ENCODE measurements at places on chromosomes 11 and 22.

- no peak for DNase-seq
These were observed 58.3 kb downstream of the CYTH4 start for GRCh38 chr22:37340331-37341262.

- DNase-seq = no peak
These were observed 48.8 kb downstream of the NAT10 start for GRCh38 chr11:34154059-34154875.

DNA sequence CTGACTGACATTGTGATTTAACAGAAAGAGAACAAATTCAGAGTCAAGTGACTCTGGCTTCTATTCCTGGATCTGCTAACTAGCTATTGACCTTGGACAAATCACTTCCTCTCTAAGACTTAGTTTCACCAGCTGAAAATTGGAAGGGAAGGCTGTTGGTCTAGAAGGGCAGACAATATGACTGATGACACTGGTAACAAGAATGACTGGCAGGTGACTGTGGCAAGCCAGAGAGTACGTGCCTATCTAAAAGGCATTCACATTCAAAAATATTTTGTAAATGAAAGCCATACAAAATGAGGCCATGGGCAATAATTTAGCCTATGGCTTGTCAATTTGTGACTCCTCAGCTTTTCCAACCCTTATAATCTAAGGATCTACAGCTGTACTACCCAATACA lies 23.5 kb downstream of the SERGEF start:
- no peak for DNase-seq

- no peak for DNase-seq
These were observed 7.2 kb downstream of the MICAL2 start for GRCh38 chr11:12117611-12118010.

DNA sequence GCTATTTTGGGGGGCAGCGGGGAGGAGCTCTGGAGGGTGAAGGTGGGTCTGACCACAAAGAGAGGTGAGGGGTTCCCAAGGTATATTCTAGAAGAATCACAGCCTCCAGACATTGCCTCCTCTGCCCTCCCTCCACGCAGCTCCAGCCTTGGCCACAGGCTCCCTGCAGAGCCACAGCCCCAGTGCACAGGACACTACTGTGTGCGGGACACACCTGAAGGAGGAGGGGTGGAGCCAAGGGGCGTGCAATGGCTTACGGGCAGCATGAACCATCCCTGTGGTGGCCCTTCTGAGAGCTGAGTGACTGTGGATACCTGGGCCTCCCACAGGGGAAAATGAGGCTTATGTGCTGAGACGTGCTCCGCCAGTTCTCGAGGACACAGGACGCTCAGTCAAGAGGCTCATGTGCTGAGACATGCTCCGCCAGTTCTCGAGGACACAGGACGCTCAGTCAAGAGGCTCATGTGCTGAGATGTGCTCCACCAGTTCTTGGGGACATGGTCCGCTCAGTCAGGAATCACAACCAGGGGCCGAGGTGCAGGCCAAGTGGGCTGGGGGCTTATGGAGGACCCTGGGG lies 417.3 kb downstream of the SHANK2 start:
- no peak for DNase-seq

- no peak for DNase-seq
These were observed 10.1 kb upstream of the GAB2 start for GRCh38 chr11:78427615-78428265.

DNA sequence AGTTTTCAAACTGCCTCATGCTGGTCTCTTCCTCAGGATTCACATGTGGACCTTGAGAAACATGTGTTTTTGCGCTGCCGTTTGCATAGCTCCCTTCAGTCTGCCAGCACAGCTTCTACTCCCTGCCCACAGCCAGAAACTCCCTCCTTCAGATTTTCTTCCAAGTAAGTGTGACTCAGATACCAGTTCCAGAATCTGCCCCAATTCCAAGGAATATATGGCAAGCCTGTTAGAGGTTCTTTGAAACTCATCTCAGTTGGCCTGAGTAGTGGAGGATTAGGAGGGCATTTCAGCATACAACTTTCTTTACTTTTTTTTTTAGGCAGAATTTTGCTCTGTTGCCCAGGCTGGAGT lies 67.1 kb downstream of the SNX19 start:
- DNase-seq = no peak

- no peak for DNase-seq
These were observed 19.8 kb upstream of the FJX1 start for GRCh38 chr11:35598254-35599125.

- DNase-seq = no peak
These were observed 27.3 kb downstream of the PTPRJ start for GRCh38 chr11:48007677-48008076.

DNA sequence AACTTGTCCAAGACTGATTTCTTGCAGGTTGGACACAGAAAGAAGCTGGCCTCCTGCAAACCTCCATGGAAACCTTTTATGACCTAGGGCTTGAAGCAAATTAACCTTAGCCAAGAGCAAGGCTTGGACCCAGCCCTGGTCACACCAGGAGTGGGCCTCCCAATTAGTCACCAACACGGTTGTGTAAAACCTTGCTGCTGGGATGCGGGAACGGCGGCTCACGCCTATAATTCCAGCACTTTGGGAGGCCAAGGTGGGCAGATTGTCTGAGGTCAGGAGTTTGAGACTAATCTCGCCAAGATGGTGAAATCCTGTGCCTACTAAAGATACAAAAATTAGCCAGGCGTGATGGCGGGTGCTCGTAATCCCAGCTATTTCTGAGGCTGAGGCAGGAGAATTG lies 419.9 kb downstream of the AASDHPPT start:
- no peak for DNase-seq

GRCh38 chr11:29200791-29201562 lies 815.9 kb downstream of the KCNA4 start:
- DNase-seq = no peak

GRCh38 chr11:68914761-68915160 lies 11.1 kb downstream of the IGHMBP2 start:
- DNase-seq = no peak

GRCh38 chr22:45893516-45893915 lies 83.4 kb downstream of the WNT7B start:
- DNase-seq = no peak

- no peak for DNase-seq
These were observed 85.8 kb upstream of the FGF3 start for GRCh38 chr11:69904974-69905535.

DNA sequence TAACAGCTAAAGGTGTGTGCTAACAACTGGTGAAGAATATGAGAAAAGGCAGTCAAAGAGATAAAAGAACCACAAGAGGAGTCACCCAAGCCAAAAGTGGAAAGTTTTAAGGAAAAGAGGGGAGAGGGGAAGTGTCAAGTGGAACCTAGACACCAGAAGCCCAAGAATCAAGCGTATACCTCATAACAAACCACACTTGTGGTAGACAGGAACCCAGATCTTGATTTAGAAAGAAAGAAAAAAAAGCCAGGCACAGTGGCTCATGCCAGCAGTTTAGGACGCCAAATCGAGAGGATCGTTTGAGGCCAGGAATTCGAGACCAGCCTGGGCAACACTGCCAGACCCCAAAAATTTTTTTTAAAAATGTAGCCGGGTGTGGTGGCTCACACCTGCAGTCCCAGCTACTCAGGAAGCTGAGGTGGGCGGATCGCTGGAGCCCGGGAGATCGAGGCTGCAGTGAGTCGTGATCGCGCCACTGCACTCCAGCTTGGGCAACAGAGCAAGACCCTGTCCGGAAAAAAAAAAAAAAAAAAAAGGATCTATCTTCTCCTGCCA lies 877 bp downstream of the SLC25A17 start:
- no peak for DNase-seq

GRCh38 chr22:36014546-36015074 lies 14.0 kb downstream of the RBFOX2 start:
- DNase-seq = no peak

DNA sequence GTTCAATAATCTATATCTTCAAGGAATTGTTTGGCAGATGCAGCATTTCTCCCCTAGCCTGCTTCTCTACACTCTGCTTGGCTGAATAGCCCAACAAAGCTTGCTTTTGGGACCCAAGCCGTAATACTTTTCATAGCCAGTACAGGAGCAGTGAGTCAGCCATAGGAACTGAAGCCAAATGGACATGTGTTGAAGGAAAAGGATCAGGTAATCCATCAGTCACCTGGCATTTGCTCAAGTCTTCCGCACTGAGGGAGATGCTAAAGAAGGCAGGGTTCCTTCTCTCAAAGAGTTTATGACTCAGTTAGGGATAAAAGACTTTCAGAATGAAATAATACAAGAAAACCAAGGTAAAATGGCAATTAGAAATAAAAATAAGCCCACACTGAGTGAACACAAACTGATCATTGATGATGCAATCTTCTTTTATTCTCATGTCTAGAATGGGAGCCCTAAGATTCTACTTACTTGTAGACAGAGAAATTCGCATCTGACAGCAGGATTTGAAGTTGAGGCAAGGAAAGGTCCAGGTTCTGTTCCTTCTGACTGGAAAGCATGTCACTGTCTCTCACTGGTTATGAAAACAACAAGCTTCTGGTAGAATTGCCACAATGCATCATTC lies 13.2 kb downstream of the C11orf87 start:
- no peak for DNase-seq

GRCh38 chr11:18770479-18771125 lies 21.0 kb downstream of the PTPN5 start:
- no peak for DNase-seq

DNA sequence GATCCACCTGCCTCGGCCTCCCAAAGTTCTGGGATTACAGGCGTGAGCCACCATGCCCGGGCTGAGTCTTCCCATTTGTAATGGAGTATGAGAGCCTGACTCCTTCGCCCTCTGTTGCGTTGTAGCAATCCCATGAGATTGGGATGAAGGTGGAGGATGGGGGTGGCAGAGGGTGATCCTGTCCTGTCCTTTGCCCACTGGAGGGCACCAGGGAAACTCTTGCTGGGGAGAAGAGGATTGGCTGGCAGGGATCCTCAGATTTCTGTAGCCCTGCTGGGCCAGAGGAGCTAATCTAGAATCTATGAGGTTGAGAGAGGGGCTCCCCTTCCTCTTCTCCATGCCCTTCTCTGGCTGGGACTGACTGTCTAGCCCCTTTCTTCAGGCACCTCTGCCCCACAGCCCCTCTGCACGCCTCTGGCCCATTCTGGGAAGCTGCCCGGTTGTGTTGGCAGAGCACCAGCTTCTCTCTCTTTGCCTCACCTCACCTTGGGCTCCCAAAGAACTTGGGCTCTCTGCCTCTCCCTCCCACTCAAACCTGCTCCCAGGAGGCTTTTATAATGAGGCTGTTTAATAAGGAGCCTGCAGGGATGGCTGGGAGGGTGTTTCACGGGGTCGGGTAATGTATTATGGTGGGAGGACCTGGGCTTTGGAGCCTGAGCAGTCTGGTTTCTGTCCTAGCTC lies 9.5 kb upstream of the CATSPER1 start:
- DNase-seq = no peak

- no peak for DNase-seq
These were observed 10.5 kb downstream of the CLMP start for GRCh38 chr11:123184531-123184930.

DNA sequence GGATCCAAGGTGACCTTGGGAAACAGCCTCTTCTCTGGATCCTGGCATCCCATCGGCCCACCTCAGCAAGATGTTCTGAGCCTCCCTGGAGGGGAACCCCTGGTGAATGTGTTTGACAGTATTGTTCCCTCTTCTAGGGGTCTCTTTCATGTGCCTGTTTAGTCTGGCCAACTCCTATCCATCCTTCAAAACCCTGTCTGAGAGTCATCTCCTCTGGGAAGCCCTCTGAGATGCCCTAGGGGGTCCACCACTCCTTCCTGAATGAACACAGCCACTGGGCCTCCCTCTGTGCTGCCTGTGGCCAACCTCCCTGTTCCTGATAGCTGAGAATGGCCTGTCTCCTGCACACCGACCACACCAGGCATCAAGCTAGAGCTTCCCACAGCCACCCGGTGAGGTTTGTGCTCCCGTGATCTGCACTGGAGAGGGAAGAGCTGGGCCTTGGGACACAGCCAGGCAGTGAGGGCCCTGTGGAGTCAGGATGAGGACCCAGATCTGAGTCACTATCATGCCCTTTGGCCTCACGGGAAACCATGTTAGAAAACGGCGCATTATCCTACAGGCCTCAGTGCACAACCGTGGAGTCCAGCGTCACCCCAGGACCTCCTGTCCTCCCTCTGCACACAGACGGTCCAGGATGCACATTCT lies 8.8 kb downstream of the WNT7B start:
- no peak for DNase-seq

DNA sequence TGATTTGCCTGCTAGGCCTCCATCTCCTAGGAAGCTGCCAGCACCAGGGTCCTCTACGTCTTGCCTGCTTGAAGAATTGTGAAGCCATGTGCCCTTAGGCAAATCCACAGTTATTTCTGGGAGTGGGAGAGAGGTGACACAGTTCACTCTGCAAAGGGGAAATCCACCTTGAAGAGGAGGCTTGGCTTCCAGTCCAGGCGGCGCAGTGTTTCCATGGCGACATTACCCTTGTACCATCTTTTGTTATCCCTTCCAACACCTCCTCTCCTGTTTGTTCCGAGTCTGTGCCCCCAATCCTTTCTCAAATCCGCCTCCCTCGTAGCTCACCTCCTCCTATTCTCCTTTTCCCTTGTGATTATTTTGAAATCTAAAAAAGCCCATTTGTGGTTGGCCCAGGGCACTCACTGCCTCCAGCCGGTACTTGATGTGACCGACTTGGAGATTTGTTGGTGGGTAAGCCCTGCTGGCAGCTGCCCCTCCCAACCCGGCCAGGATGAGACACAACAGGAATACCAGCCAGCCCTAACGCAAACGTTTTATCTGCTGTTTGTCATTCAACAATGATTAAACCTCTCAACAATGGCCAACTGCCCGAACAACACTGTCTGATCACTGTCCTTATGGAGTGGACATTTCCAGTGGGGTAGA lies 18.4 kb downstream of the SYT13 start:
- DNase-seq = no peak

DNA sequence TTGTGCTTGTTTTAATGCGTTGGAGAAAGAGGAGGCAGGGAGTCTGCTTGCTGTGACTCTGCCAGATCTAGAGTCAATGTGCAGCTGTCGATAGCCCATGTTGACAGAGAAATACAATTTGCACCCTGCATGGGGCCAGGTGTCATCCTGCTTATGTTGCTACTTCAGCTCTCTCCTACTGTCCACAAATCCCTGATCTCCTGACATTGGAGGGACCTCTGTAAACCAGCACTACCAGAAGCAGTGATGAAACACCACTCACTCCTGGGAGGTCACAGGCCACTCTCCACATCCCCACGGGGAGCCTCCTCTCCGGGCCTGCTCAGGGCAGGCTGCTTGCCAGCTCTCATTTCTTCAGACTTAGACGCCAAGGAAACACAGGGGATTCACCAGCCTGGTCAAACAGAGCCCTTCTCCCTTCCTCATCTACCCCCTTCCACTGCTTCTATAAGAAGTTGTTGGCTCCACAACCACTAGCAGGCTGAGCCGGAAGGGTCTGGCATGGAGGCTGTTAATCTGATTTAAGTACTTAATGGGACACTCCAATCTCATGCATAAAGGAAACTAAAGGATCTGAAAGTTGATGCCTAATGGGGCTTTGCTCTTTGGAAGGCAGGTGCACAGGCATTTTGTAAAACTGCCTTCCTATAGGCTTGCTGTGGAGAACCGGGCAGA lies 29.9 kb upstream of the CSNK2A3 start:
- no peak for DNase-seq

- DNase-seq = no peak
These were observed 56.1 kb downstream of the PRMT3 start for GRCh38 chr11:20443596-20443995.

All from activated CD8-positive, alpha-beta memory T cell treated with anti-CD3 and anti-CD28 coated beads for 48 hours (primary cell).